ENCODE measurements at places on chromosomes 16 and 17.

DNA sequence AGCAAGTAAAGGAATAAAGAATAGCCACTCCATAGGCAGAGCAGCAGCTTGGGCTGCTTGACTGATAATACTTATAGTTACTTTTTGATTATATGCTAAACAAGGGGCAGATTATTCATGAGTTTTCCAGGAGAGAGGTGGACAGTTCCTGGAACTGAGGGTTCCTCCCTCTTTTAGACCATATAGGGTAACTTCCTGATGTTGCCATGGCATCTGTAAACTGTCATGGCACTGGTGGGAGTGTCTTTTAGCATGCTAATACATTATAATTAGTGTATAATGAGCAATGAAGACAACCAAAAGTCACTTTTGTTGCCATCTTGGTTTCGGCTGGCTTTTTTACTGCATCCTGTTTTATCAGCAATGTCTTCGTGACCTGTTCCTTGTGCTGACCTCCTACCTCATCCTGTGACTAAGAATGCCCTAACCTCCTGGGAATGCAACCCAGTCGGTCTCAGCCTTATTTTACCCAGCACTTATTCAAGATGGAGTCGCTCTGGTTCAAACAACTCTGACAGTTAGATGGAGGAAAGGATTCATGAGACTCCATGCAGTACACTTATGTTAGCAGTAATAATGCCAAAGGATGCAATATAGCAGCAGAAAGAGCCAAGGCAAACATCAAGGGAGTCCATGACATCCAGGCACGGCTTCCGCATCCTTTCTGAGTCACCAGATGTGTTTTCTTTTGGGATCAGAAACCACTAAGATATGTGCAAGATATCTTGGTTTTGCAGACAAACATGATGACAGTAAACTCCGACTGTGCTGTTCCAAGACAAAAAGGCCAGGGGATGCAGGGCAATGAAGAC, 55.8 kb upstream of the B4GALNT2 start:
- no peak for DNase-seq

GRCh38 chr16:63195336-63195735, 1159.1 kb upstream of the CDH8 start:
- DNase-seq = no peak

GRCh38 chr16:77443357-77444146, 8.7 kb upstream of the ADAMTS18 start:
- no peak for DNase-seq

DNA sequence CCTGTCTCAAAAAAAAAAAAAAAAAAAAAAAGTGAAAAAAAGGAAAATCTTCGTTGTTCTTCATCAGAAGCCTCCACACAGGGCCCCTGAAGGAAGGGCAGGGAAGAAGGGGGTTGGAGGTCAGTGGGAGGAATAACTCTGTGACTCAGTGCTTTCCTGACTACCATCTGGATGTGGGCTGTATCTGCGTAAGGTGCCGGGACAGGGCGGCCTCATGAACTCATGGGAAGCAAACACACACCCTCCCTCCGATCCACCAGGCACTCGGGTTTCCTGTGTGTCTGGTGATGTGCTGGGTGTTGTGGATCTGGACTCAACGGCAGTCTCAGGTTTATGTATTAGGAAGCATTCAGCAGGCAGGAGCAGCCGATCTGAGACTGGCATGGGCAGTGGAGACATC, 691.6 kb downstream of the WWOX start:
- no peak for DNase-seq

GRCh38 chr17:3474212-3474611, 1.6 kb upstream of the ASPA start:
- DNase-seq = no peak

DNA sequence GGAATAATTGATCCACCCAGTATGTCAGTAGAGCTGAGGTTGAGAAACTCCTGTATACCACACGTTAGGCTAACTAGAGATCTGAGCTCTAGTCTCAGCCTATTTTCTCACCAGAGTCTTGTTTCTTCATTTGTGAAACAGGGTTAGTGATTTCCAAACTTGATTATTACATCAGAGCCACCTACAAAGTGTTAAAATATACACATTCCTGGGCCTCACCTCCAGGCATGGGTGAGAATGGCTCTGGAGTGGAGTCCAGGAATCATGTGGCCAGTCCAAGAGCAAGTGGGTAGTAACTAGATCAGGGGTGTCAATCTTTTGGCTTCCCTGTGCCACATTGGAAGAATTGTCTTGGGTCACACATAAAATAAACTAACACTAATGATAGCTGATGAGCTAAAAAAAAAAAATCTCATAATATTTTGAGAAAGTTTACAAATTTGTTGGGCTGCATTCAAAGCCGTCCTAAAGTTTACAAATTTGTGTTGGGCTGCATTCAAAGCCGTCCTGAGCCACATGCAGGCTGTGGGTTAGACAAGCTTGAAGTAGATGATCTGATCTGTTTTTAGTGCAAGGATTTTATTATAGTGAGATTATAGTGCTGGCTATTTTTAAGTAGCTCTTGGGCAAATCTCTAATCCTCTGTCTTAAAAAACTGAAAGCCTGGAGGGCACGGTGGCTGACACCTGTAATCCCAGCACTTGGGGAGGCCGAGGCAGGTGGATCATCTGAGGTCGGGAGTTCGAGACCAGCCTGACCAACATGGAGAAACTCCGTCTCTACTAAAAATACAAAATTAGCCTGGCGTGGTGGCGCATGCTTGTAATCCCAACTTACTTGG, 20.4 kb downstream of the PRCD start:
- no peak for DNase-seq

DNA sequence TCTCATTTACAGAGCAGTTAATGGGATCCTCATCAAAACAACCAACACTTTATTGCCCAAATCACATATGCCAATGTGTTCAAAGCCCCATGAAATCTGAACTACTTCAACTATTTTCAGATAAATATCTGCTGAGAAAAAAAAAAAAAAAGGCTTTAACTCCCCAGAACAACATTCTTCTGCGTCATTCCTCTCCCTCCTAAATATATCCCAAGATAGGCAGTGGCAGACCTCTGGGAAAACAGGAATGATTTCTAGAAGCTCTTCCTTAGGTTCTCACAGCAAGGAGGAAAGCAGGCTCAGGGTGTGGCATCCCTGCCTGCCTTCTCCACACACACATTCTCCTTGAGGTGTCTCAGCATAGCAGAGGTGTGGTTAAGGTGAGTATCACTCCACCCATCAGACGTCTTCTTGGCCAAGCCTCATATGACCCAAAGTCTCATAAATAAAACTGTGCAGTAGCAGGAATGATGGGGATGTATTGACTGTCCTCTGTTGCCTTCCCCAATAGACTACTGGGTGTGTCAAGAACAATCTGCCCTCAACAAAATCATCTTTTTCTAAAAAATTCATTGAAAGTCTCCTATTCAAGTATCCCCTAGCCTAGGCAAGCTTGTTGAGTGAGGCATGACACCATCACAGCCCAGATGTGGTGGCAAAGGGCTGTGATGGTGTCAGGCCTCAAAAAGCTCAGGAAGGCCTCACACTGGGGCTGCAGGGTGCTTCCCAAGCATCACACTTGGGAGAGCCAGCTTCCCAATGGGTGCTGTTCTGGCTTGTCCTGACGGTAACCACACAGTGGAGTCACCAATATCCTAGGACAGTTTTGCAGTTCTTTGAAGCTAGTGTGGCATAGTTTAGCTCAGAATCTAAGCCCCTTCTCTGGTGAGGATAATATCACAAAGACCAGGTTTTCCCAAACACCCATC, 135.4 kb upstream of the SOX9 start:
- no peak for DNase-seq

GRCh38 chr17:44159519-44160210, 10.8 kb upstream of the ASB16 start:
- DNase-seq = no peak
